Brain (organoid and tissue), 16 donors: ENCODE measurements at places on chromosomes 4 and X.

GRCh38 chr4:80009806-80010205 lies 63.2 kb downstream of the ANTXR2 start:
- no peak for DNase-seq

GRCh38 chr4:84051639-84052038 lies 447.5 kb downstream of the NKX6-1 start:
- peak; percentile 9 for DNase-seq

DNA sequence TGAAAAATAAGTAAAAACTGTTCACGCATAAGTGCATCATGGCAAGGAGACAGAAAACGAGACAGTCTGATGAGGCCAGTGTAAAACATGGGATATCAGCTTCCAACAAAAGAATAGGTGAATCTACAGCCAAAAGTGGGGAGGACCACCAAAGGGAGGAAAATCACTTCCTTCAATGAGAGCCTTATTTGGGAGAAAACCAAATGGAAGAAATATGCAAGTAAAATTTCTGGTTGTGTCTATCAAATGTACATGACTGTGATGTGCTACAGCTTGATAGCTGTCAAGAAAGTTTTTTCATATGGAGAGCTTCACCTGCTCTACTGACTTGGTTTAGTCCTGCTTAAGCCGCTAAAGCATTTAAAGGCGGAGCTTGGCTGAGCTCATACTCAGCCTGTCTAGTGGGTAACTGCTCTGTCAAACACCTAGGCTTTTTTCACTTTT lies 66.2 kb downstream of the MAGEA1 start:
- peak; percentile 64 for DNase-seq

DNA sequence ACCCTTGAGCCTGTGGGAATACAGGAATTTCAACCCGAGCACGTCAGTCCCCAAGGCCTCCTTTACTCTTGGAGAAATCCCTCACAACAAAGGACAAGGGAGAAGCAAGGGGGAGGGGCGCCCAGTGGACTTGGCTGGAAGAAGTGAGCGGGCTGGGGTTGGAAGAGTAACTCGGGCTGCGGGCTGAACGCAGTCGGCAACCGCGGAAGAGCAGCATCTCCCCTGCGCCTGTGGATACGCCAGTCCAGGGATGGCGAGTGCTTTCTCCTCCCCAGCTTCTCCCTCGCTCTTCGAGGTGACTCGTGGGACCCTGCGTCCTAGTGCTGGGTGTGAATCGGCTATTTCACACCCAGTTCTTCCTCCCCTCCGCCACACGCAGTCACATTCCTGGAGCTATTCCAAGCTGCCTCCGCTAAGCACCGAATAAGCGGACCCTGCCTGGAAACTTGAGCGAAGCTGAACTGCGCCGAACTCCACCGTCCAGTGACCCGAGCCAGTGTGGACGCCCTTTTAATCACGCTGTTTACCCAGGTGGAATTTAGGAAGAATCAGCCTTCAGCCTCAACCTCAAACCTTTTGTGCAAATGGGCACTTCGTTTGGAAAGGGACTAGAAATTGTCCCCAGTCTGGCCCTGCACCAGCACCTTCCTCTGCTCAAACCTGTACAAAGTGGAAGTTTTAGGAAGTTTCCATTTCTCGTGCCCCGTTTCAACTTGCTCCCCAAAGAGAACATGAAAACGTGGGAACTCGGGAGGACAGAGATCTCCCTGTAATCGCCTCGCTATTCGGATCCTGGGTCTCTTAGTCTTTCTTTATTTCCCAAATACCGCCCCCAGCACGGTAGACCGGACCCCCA lies 64.3 kb upstream of the WDR17 start:
- DNase-seq, result peak; percentile 89

GRCh38 chrX:150211988-150212387 lies 151.1 kb upstream of the MAMLD1 start:
- DNase-seq, result no peak

GRCh38 chr4:76270244-76271175 lies 19.0 kb downstream of the FAM47E start:
- DNase-seq, result no peak

DNA sequence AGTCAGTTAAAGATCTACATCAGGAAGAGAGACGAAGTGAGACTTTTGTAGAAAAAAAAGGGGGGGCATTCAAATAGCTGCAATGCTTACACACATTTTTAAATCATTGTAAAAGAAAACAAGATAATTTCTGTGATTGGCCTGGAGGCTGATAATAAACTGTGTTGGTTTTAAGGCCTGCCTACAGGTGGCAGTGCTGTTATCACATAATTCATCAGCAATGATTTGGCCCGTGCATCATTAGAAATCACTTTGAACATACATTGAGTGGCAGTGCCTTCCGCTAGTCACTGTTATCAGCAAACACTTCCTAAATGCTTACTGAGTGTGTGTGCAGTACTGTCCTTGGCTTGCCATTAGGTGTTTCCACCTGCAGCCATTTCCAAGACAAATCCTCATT lies 831.9 kb downstream of the TRIML1 start:
- DNase-seq, result no peak
